ENCODE measurements at places on chromosomes 16 and 17.

DNA sequence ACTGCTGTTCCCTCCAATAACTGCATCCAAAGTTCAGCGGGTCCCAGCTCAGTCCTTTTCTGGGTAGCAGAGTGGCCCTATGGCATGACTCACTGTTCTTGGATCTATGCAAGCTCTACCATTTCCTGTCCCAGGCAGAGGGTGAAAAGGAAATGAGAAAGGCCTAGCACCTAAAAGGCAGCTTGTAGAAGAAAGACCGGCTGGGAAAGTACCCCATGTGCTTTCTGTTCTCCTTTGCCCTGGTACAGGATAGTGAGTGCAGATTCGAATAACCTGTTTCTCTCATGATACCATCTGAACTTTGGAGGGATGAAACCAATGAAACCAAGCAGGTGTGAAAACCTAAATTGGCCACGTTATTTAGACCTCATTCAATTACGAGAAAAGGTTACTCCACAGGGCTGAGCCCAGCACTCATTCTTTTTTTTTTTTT lies 12.7 kb upstream of the HASPIN start:
- DNase-seq, result peak; percentile 86

DNA sequence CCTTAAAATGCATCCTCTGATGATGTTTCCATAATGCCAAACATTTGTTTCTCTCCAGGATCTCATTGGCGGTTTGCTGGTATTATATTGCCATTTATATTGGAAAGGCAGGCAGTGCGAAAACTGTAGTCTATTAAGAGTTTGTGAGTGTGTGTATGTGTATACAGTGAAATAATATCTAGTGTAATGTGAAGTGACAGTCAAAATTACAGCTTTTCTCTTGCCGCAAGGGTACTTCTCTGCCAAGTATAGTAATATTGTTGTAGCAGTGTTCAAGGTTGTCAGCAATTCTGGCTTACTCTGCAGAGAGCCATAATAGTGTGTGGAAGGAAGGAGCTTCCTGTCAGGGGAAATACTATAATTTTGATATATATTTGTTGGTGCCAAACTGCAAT lies 178.6 kb downstream of the WWOX start:
- DNase-seq, result no peak

DNA sequence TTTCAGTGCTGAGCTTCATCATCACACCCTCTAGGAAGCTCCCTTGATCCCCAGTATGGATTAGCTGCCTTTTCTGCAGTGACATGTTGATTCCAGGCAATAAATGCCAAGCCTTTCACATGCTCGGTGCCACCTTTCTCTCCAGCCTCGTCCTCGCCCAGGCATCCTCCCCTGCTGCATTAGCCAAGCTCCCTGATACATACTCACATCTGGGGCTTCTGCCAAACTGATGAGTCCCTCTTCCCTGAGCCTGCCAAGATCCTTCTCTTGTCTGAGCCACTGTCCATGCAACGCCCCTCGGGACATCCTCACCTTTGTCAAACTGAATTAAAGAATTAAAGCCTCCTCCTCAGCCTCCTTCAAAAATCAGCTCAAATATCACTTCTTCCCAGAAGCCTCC lies 538.5 kb upstream of the CDH11 start:
- DNase-seq, result no peak

DNA sequence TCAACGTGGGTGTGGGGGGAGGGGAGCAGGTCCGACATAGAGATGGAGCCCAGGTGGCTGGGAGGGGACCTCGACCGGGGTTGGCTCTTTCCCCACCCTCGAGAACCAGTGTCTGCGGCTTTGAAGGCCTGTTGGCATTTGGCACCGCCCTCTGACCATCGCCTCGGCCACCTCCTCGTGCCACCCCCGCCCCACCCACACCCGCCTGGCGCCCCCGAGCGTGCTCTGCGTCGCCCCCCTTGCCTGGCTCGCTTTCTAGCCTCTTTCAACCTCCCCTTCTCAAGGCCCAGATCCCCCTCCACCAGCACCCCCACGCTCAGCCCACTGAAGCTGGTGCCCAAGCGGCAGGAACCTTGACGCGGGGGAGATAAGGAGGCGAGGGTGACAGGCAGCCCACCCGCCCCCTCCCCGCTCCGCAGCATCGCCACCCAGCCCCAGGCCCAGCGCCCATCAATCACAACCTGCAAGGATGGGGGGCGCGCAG lies 619 bp downstream of the CACNB1 start:
- DNase-seq, result no peak

DNA sequence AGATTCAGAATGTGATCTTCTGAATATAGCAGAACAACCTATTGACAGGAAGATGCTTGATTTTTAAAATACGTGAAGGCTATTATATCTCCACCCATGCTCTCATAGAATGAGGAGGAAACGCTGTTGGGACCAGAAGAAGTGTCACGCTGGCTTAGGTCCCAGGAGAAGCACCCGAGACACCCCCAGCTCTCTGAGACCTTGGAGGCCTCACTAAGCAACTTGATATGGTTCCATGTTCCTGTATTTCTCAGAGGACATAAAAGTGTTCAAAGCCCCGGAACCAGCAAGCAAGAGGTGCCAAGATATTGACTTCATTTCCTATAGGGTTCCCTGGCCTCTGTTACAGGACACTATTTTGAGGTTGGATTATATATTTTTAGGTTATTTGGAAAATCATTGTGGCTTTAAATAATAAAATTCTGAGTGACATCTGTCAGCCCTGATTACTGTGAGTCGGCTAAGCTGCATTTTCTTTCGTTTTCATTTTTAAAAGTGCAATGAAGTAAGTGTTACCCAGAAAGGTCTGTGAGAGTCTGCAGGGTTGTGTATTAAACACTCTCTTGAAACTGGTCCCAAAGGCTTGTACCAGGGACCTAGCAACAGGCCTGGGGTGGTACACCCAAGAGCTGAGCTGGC lies 400.0 kb downstream of the SOX9 start:
- DNase-seq, result no peak

GRCh38 chr16:78183437-78184237 lies 84.2 kb downstream of the WWOX start:
- DNase-seq, result no peak

GRCh38 chr16:27439271-27440018 lies 37.5 kb downstream of the IL21R start:
- no peak for DNase-seq

DNA sequence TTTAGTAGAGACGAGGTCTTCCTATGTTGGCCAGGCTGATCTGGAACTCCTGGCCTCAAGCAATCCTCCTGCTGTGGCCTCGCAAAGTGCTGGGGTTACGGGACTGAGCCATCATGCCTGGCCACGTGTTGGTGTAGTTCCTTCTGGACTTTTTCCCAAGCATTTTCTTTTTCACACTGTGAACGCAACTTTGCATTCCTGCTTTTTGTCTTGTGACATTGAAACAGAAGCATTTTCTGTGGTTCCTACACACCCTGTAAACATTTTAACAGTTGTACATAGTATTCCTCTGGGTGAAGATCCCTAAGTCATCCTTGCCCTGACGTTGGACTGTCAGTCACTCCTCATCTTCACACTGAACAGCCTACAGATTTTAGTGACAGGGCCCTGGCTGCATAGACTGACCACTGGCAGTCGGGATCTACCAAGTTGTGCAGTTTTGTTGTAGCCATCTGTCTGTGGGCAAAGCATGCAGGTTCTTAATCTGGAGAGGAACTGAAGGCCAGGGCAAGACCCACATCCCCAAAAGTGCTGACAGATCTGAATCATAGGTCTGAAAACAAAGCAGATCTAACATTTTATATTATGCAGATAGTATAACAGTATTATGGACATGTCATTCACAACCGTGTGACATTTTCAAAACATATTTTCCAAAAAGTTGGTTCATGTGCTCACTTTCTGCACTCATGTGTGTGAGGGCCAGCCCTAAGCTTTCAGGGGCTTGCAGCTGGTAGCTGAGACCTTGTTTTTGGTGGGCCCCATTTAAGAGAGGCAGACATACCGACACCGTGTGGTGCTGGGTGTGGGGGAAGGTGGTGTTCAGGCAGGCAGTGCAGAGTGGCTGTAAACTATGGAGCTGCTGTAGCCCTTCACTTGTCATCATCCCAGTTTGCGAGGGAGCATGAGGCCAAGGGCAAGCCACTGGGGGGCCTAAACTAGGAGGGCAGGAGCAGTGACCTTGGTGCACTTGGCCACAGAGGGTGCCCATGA lies 59.9 kb downstream of the EPN2 start:
- DNase-seq, result no peak

- no peak for DNase-seq
Observed at GRCh38 chr17:82339634-82340580, 6.3 kb upstream of the SECTM1 start.

DNA sequence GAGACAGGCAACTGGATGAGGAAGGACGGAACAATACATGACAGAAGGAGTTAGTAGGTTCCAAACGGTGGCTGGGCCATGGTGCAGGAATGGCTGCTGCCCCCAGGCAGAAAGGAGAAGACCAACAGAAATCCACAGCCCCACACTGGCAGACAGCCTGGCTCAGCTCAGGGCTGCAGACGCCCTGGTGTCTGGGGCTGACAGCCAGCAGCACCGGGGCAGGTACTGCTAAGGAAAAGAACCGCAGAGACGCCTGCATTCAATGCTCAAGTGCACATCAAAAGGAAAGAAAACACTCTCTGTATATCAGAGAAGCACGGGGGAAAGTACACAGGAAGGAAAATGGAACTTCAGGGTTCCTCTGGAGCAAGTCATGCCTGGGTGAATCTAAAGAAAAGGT lies 53.4 kb downstream of the GAS7 start:
- no peak for DNase-seq

DNA sequence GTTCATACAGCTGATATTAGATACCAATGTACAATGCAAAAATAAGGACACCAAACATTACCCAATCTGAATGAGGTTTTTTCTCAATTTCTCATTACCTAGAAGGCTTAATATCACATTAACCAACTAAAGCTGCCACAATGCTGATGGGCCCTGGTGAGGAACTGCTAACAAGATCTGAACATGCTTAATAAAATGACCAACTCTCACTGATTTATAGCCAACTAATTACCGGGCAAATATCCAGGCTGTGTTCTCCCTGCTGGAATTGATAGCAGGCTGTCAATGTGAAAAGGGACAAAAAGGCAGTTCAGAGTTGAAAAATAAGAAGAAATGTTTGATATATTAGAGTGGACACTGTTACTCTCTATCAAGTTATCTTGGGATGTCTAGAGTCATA lies 124.6 kb downstream of the TOX3 start:
- DNase-seq, result no peak

- no peak for DNase-seq
Observed at GRCh38 chr16:77784441-77785372, 3.7 kb upstream of the VAT1L start.

DNA sequence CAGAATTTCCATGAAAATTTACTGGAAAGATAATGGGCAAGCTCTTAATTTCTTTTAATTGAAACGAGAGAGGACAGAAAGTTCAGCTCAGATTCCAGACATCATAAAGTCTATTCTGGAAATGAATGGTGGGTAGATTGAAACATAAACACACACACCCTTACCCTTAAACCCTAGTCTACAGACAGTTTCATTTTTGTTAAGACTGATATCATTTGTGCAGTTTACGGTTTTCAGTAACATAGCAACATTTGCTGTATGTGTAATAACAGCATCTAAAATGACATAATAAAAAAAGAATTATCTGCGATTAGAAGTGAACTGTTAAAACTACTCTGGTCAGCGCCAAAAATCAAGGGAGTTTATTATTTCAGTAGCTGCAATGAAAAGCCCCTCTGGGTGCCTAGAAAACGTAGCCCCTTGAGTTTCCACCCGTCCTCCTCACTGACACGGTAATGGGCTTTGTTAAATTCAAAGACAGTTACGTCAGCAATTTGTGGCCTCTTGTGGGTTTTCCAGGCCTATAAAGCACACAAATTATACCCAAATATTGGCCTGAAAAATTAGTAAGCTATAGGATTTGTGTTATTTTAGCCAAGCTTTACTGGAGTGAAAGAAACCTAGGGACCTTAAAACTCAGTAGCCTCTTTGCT lies 520.6 kb upstream of the SOX9 start:
- DNase-seq, result no peak

- DNase-seq, result no peak
Observed at GRCh38 chr17:63071797-63072196, 105.8 kb downstream of the TANC2 start.

DNA sequence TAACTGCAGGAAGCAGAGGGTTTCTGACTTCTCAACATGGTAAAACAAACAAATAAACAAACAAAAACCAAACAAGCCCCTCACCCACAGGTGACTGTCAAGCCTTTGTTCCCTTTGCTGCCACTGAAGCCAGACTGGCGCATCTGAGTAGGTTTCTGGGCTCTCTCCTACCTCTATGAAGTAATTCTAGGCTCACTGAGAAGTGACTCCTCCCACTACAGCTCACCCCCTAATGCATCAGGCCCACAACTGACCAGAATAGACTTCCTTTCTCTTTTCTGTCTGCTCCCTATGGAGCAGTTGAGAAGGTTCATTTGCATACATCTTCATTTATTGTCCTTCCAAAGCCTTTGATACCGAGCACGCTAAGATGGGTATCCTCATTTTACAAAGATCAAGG lies 77.0 kb upstream of the CCL2 start:
- DNase-seq, result no peak

- no peak for DNase-seq
Observed at GRCh38 chr16:11602321-11602720, 15.6 kb upstream of the LITAF start.

GRCh38 chr17:43338886-43339516 lies 59.8 kb upstream of the ARL4D start:
- peak; percentile 42 for DNase-seq

GRCh38 chr16:20881503-20881878 lies 18.7 kb downstream of the DCUN1D3 start:
- DNase-seq, result no peak

DNA sequence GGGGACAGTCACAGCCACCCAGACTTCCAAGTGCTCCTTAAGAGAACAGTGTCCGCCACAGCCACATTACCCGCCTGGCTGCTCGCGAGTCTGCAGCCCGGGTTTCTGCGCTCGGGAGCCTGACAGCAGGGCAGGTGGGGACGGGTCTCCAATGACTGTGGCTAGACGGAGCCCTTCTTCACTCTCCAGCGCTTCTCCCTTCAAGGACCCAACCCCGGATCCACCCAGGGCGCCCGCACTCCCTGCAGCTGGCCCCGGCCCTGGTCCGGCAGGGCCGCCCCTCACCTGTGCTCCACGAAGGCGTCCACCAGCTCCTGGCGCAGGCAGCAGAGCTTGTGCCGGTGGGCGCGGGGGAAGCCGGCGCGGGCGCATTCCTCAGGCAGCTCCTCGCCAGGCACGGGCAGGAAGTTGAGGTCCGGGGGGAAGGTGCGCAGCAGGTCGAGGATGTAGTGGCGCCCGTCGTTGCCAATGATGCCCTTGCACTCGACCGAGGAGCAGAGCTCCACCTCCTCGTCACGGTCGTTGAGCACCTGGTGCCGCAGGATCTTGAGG lies 13.9 kb downstream of the CLUH start:
- DNase-seq, result no peak

Measured in memory B cell (primary cell).